Activated CD8-positive, alpha-beta memory T cell treated with anti-CD3 and anti-CD28 coated beads, Interleukin-2, amount 50 U/mL, for 48 hours (primary cell): ENCODE measurements at places on chromosomes 5 and 9.
A peak's percentile ranks its signal among the peaks of the same experiment; 100 is the strongest.

DNA sequence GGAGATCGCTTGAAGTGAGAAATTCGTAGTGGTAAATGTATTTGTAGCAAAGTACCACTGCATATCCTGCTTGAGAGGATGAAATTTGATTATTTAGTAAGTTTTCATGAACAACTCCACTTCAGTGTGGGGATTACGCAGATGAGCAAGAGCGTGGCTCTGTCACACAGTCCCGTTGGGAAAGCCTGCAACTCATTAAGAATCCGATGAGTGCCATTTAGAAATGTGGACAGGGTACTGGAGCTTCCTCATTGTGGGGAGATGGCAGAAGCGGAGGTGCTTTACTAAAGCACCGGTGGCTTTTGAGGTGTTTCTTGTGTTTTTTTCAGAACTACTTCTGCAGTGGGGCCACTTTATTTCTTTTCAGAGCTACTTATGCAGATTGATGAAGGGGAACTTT lies 1.4 kb downstream of the TJP2 start:
- DNase-seq: no peak

DNA sequence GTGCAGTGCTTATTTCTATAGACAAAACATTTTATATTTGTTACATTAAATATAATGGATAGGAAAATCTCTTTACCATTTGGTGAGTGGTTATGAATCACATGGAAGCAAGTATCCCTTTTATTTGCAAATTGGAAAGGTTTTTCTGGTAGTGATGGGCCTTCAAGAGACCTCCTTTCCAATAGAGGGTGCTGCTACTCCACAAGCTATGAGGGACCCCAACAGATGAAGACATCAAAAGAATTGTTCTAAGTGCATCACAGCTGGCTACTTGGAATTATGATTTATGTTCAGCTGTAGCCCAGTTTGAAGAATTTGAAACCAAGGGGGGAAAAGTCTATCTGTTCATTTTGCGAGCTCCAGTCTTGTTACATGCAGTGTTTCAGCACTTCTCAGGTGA lies 493.7 kb upstream of the SGCD start:
- no peak for DNase-seq

DNA sequence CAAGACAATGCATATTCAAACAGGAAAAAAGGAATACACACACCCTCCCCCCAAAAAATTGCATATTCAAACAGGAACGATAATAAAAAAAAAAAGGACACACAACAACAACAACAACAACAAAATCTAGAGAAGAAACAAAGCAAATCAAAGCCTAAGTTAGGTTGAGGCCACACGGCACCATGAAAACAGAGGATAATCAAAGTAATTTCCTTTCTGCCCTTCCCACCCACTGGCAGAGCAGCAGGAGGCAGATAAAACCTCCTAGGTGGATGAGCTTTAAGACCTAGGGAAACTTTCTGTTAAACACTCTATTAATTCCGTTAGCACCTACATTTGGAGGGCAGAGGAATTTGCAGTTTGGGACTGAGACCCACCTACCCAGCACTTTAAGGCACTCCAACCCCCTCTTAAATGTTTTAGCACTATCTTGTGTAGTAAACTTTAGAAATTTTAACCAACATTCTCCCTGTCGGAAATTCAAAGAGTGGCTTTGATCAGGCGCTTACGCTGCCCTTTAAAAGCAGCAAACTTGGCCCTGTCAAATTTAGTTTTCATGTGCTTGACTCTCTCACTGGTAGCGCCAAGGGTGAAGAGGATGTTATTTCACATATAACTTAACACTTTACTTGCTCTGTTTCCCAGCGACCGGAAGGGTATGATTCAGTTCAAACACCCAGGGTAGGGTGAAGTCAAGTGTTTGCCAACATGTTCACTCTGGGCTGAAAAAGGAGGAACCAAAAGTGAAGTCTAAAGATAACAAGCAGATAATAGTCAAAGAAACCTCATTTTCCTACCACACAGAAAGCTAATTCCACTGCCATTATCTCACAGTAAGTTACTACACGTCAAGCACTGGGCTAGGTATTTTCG lies 9.2 kb downstream of the ENC1 start:
- DNase-seq: no peak

- no peak for DNase-seq
These were observed 20.0 kb downstream of the DCTN4 start for GRCh38 chr5:150738862-150739261.

DNA sequence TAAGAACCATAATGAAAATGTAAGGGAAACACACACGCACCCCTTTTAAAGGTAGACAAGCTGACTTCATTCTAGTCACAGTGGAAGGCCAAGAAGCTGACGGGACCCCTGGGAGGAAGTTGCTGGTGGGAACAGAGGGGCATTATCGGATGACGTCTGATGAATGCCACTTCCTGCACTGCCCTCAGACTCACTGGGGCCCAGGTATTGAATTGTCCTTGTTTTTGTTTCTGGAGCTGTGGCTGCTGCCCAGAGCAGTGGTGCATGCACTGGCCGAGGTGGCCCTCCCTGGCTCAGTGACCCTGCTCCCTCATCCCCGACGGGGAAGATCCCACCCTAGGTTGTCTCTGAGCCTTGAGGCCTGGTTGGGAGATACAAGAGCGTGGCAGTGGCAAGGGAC lies 15.3 kb upstream of the RPL26L1 start:
- no peak for DNase-seq

DNA sequence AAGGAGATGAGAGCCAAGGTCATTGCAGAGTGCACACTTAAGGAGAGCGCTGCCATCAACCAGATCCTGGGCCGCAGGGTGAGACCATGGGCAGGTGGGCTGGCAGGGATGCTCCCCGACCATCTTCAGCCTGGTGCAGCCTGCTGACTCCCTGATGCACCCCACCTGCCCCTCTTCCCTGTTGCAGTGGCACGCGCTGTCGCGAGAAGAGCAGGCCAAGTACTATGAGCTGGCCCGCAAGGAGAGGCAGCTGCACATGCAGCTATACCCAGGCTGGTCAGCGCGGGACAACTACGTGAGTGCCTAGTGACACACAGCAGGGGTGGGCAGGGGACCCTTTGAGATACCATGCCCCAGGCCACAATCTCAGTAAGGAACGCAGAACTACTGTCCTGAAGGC lies 28.3 kb downstream of the TCF7 start:
- no peak for DNase-seq

GRCh38 chr5:114658194-114658593 lies 296.3 kb downstream of the KCNN2 start:
- DNase-seq: no peak

DNA sequence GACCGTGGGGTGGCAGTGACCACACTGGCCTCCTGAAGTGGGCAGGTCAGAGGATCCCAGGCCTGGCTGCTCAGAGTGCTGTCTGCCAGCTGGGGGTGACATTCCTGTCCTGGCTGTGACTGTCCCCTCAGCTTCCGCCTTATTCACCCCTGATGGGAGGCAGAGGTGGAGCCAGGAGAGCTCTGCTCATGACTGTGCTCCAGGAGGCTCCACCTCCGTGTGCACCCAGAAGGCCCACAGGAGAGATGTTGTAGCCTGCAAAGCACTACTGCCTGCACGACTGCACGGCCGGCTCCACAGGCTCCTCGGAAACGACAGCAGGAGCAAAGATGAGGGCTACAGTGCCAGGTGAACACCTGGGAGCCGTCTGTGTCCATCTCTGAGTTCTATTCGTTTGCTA lies 60.9 kb downstream of the ROPN1L start:
- DNase-seq: no peak

DNA sequence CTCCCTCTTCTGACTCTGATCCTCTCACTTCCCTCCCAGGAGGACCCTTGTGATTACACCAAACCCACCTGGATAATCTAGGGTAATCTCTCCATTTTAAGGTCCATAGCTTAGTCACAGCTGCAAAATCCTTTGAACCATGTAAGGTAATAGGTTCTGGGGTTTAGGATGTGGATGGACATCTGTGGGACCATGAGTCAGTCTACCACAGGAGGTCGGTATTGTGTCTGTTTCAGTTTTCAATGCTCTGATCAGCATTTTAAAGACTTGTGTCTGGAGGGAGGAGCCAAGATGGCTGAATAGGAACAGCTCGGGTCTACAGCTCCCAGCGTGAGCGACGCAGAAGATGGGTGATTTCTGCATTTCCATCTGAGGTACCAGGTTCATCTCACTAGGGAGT lies 112.6 kb downstream of the CAVIN4 start:
- no peak for DNase-seq

DNA sequence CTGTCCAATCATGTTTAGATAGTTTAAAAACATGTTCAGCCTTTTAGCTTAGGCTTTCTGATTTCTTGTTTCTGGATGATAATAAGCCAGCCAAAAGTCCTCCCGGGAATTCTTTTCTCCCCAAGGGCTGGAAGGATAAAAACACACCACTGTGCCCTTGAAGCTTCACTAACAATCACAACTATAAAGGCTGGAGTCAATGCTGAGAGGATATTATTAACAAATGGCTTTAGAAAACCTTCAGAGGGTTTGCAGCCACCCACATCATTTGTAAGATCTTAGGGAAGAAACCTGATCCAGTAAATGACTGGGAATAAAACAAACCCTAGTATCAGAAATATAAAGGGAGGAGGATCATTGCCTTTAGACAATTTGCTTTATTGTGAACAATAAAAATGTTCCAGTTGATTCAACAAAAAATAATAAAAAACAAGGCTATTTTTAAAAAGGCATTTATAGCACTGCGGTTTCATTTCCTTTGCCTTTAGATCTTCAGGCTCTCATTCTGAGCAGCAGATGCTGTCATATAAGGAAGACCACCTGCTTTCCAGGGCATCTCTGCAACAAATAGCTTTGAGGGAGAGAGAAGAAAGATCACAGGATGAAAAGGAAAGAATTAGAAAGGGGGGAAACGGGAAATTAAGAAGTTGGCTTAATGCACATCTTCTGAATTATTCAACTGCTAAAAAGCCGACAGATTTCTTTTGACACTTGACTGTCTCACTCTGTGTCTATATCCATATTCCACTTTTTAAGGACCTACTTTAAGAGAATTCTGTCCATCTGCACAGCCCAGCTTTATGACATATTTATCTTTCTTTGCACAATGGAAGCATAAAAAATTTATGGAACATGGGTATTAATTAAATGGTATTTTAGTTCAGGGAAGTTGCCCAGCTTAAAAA lies 277.2 kb upstream of the SLC24A2 start:
- no peak for DNase-seq

DNA sequence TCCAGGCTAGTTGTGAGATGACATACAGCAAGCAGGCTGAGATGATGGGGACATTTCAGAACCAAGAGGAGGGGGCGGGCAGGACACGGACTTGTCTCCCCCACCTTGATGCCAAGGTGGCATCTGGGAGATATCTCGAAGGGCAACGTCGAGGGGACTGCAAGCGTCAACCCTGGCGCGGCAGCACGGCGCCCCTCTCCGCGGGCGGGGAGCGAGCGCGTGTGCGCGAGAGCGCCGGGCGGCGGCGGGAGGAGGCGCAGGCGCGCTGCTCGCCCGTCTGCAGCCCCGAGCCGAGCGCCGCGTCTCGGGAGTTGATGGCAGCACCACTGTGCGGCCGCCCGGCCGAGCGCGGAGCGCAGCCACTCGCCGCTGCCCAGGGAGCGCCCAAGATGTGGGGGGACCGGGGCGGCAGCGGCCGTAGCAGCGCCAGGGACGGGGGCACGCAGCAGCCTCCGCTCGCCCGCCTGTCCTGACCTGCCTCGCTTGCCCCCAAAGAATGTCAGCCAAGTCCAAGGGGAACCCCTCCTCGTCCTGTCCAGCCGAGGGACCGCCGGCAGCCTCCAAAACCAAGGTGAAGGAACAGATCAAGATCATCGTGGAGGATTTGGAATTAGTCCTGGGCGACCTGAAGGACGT lies at the start of gene PRR16:
PRR16 (plus strand) TSS at position 310 of the 636 bp plus-strand sequence.
- DNase-seq: peak; percentile 49

GRCh38 chr5:88890070-88890781 lies 7.2 kb upstream of the MEF2C start:
- no peak for DNase-seq

DNA sequence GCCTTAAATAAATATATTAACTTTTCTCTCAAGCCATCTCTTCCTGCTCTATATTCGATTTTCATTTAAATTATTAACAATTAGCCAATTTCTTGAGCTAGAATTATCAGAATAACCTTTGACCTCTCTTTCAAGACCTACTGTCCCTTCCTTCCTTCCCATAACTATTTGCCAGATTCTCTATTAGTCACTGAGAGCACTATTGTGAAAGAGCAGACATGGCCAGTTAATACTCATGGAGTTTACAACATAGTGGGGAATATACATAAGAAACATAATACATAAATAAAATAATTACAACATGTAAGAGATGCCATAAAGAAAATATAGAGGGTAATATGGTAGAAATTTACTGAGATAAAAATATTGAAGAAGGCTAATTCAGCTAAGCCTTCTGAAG lies 72.1 kb upstream of the CHD1 start:
- no peak for DNase-seq

DNA sequence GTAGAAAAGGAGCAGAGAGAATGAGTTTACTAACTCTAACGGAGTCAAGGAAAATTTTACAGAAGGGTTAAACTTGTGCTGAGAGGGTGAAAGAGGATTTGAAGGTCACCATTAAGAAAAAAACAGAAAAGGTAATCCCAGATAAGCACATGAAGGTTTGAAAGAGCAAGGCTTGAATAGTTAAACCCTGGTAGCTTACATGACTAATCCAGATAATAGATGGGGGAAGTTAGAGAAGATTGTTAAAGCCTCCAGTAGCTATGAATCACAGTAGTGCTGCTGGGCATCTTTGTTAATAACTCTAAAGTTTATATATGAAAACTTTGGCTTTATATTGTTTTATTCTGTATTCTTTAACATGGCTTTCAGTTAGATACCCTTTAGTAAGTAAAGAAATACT lies 354.5 kb upstream of the FTMT start:
- DNase-seq: no peak

- DNase-seq: no peak
These were observed 15.0 kb downstream of the HMHB1 start for GRCh38 chr5:143826951-143827444.

DNA sequence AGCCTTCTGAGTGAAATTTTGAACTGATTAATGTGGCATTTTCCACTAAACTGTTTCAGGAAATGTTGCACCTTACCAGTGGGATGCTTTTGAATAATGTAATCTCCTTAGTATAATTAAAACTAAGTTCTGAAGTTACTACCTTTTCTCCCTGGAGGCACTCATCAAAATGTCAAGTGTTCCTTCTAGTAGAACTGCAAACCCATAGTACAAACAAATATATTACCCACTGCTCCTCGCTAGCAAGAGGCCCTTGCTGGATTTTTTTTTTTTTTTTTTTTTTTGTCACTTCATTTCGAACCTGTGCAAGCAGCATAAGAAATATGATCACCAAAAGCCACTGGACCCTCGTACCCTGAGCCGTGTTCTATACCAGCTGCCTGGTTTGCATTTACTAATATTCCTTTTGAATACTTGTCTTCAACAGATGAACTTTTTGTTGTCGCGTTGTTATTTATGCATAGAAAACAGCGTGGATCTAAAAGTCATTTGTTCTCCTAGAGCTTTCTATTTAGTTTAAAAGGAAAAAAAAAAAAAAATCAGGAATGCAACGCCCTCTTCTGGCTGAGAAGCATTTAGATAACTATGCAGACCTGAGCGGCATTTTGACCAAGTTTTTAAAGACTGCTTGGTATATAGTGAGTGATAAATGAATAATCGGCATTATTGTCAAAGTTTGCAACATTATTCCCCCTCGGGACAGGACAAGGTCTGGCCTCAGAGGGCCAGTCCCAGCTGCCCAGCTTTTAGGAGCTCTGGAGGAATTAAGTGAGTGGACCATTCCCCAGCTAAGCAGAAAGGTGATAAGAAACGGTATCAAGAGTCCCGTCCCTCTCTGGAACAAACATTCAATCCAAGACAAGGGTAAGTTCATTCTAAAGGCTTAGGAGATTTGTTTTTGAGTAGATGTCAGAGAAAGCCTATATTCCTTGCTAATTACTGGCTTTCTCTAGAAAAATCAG lies 162.5 kb upstream of the KIF2A start:
- no peak for DNase-seq
